ENCODE measurements at places on chromosomes 3 and 15.
A peak's percentile ranks its signal among the peaks of the same experiment; 100 is the strongest.

DNA sequence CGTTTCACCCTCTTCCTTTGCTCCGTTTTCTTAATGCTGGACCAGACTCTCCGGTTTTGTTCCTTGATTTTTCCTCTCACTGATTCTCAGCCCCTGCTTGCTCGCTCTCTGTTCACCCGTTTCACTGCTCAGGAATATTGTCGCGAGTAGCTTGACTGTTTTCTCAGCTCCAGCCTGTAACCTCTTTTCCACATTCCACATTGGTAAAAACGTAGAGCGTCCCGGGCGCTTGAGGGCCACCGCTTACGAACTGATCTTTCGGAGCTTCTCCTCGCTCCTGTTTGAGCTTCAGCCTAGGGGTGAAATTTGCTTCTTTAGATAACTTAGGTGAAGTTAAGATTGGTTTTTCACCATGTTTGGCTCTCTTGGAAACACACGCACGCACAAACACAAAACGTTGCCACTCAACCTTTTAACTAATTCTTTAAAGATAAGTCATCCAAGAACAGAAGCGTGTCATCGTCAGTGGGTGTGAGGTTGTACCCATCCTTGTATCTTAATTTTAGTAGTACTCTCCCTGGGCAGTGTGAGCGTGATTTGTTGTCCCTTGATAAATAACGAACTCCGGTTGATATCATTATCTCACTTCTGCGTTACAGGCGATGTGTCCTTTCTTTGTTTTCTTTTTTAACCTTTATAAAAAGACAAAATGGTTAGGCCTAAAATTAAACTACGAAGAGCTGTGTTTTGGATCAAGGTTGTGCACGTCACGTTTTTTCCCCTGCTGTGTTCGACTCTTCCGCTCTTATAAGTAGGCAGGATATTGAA lies 1.0 kb downstream of the PAK2 start:
- DNase-seq: peak; percentile 57

- no peak for DNase-seq
Measured at GRCh38 chr15:58285921-58286278, 145.9 kb upstream of the LIPC start.

DNA sequence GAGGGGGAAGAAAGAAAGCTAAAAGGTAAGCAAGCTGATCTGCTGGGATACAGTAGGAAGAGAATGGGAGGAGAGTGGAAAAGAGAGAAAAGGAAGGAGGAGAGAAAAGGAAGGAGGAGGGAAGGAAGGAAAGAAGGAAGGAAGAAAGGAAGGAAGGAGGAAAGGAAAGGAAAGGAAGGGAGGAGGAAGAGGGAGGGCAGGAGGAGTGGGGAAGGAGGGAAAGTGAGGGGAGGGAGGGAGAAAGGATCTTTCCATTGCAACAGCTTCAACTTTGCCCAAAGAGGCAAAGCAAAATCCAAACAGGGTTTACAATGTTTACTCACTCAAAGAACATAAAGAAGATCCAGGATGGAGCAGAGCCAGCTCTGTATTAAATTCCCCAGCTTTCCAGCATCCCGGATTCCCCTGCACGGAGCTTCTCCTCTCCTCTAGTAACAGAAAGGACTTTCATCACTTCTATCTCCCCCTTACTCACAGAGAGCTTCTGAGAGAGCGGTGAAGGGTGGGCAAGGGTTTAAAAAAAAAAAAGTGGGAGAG lies 494.2 kb upstream of the PROK2 start:
- no peak for DNase-seq

GRCh38 chr15:65900488-65900887 lies 31.2 kb downstream of the RAB11A start:
- DNase-seq: no peak

DNA sequence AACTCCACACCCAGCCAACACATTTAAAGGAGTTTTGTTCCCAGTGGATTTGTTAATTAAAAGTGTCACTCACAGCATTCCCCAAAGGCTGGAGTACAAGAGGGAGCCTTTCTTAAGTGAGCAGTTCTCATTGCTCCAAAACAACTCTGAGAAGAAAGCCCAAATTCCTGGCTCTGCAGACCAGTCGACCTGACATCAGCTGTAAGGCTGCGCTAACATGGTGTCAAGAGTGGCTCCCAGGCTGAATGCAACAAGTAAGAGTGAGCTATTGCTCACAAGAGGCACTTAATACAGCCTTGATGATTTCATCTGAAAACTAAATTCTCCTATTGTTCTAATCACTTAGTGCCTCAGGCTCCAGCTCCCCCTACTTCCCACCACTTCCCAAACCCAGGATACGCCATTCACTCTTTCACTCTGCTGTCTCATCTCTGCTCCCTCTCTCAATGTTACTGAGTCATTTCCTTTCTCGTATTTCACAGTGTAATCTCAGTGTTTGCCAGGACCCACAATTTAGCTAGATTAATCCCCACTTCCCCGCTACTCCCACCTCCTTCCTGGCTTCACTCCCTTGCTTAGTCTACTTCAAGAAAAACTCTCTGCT lies 81.8 kb downstream of the WWTR1 start:
- DNase-seq: peak; percentile 61

- no peak for DNase-seq
Measured at GRCh38 chr3:28012830-28013229, 228.6 kb upstream of the CMC1 start.

DNA sequence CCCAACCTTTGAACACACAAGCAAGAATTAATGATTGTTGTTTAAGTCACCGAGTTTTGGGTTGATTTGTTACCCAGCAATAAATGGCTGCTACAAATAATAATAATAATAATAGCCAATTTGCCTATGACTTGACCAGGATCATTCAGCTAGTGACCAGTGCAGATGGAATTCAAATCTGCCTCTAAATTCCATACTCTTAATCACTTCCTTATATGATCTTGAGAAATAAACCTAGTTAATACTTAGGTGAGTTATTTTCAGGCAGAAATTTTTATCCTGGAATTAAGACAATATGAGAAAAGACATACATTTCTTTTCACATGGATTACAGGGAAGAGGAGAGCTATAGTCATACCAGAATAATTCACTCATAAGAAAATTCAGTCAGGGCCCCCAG lies 116.0 kb upstream of the GALNT15 start:
- no peak for DNase-seq

GRCh38 chr3:14423963-14424362 lies 21.6 kb downstream of the SLC6A6 start:
- DNase-seq: no peak

- no peak for DNase-seq
Measured at GRCh38 chr15:96320107-96320506, 10.4 kb upstream of the NR2F2 start.

GRCh38 chr3:117408811-117409210 lies 699.2 kb downstream of the TUSC7 start:
- DNase-seq: no peak

GRCh38 chr3:55484191-55484689 lies 2.9 kb downstream of the WNT5A start:
- DNase-seq: no peak

GRCh38 chr3:197149-197827 lies 725 bp downstream of the CHL1 start:
- no peak for DNase-seq

- no peak for DNase-seq
Measured at GRCh38 chr3:46861605-46862368, 1.5 kb downstream of the MYL3 start.

GRCh38 chr3:39707314-39707909 lies 102.0 kb upstream of the MYRIP start:
- DNase-seq: peak; percentile 19

DNA sequence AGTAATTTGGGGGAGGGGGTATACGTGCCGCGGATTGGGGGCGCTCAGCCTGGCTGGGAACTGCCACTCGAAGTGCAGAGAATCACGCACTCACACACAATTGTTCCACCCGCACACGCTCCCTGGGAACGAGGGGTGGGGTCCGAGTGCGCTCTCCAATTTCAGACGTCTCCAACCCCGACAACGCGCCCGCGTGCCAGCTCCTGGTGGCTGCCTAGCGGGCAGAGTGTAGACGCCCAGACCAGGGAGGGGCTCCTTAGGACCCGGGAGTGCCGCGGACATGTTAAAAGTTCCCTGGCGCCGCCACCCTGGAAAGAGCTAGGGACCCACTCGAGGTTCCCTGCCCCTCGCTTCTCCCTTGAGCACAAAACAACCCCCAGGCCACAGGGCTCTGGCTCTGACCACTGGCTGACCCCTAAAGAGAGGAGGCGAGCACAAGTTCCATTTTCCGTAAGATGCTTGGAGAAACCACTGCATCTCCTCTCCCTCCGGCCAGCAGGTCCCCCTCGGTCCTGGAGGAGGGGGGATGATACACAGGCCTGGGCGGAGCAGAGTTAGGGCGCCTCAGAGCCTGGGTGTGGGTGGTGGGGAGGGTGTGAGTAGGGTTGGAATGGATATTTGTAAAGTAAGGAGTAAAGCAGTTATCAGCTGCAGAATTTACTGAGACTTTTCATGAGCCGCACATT lies 894 bp upstream of the ANKRD63 start:
- no peak for DNase-seq

DNA sequence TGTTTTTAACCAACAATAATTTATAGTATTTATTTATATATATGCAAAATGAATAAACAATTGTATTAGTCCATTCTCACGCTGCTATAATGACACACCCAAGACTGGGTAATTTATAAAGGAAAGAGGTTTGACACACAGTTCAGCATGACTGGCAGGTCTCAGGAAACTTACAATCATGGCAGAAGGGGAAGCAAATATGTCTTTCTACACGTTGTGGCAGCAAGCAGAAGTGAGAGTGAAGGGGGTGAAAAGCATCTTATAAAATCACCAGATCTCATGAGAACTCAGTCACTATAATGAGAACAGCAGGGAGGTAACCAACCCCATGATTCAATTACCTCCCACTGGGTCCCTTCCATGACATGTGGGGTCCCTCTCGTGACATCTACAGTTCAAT lies 162.8 kb upstream of the SLITRK3 start:
- no peak for DNase-seq

All from renal pelvis (tissue), 12 donors.